Stimulated activated CD4-positive, alpha-beta T cell treated with anti-CD3 and anti-CD28 coated beads, TNF-alpha, amount 100 ng/mL, for 1 hour (primary cell): ENCODE measurements at places on chromosomes 3 and 15.

DNA sequence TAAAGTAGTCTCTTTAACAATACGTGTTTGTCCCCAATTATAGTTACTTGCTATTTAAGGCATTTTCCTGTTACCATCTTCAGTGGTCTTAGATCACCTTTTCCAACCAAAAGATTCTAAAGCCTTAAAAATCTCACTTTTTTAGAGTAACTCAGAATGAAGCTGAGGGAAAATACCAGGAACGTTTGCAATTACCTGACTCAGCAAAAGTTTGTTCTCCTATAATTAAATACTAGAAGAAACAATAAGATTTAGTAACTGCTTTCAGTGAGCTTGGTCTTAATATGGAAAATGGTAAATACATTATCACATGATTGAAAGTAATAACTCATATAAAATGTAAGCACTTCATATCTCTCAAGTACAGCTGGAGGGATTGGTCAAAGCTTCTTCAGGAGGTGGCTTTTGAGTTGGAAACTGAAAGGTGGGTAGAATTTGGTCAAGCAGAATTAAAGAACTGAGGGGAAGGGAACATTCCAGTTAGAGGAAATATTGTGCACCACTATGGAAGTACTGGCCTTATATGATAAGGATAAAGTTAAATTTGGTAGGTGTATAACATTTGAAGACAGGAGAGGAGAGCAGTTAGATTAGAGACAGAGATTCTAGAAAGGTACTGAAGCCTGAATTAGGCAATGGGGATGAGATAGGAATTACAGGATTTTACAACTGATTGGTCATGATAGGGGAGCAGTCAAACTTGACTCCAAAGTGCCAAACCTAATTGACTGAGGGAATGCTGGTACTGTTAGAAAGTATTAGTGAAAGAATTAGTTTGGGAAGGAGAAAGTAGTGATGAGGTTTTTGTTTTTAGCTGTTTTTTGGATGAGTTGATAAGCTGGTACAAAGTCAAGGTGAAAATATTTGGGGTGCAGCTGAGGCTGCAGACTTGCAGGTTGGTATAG, 21.9 kb downstream of the TSC22D2 start:
- no peak for DNase-seq

- DNase-seq = peak; percentile 22
These were observed 928 bp downstream of the CEP97 start for GRCh38 chr3:101725194-101725889.

- no peak for DNase-seq
These were observed 37.3 kb upstream of the POU1F1 start for GRCh38 chr3:87313641-87314040.

- no peak for DNase-seq
These were observed 107.8 kb upstream of the CNTN3 start for GRCh38 chr3:74722211-74722610.

DNA sequence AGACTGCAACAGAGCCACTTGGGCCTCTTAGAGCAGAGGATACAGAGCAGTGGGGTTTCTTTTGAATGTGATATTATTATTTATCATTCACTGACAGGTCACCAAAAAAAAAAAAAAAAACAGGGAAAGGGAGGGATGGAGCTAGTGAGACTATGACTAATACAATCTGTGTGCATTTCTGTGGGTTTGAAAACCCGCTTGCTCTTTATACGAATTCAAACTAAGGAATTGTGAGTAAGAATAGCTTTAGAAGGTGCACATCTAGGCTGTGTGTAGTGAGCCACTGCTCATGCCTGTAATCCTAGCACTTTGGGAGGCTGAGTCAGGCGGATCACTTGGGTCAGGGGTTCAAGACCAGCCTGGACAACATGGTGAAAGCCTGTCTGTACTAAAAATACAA, 186.6 kb upstream of the MANF start:
- no peak for DNase-seq

DNA sequence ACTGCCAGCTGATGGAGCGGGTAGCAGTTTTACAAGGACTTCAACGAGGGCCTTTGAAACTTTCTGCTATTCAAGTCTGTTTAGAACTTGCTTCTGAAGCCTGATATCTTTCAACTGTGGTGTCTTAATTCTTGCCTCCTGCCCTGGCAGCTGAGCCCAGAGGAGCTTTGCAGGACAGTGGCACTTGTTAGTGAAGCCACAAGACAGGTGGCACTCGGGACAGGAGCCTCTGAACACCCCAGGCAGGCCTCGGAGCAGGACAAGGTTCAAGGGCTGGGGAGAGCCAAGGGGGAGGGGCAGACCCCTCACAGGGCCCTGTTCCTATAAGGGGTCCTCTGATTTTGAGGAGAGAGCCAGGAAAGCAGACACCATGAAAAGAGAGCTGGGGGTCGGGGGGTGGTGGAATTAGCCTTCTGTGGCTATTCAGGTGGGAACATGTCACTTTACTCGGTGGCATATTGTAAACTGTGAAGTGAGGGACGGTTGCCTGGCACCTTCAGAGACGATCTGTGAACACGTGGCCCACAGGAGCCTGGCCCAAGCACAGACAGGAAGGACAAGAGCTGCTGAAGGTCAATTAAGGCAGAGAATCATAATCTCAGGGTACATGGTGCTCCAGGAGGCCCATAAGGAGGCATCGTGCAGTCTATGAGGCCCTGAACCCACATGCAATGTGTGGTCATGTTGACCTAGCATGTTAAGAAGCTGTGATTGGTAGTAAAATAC, 30.1 kb upstream of the KY start:
- DNase-seq = no peak

DNA sequence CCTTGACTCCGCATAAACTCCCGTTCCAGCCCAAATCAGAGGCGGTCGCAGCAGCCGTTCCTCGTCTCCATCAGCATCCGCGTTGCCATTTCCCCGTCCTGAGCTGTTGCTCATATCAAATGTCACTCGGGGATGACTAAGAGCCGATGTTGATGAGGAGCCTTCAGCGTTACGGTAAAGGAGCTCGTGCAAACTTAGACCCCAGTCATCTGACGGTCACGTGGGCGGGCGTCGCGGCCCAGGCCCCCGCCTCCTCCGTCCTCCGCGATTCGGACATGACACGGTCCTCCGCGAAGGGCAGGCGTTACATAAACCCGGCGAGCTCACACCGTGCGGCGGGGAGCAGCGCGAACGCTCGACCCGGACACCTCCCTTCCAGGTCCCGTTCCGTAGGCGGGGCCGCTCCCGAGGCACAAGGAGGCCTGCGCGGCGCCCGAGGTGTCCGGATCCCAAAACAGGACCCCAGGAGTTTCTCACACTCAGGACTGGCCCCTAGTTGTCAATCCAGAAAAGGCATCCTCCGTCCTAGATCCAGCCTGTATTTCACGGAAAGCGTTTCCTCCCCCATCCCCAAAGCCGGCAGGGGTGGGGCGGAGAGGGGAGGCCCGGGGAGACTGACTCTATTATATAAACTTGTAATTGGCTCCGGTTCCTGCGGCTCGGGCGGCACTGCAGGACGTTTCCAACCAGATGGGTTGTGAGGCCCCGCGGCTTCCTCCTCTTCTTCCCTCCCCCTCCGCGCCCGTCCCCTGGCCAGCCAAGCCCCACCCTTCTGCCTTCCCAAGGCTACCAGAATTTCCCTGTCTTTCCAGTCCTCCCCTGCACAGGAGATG, 100.0 kb upstream of the IGF1R start:
- no peak for DNase-seq

DNA sequence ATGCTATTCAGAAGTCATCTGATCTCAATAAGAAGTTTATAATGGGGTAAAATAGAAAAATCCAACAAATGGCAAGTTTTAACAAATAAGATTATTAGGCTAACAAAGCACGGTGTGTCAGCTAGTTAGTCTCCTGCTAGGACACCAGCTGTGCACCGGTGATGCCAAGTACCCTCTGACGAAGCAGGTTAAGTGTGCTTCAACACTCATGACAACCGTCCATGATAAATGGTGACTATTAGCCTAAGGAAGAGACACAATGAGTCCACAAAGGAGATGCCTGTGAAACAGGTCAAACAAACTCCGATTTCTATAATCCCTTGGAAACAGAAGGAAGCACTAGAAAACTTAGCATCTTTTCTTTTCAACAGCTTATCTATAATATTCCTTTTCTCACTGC, 36.5 kb downstream of the ATP13A3 start:
- no peak for DNase-seq

DNA sequence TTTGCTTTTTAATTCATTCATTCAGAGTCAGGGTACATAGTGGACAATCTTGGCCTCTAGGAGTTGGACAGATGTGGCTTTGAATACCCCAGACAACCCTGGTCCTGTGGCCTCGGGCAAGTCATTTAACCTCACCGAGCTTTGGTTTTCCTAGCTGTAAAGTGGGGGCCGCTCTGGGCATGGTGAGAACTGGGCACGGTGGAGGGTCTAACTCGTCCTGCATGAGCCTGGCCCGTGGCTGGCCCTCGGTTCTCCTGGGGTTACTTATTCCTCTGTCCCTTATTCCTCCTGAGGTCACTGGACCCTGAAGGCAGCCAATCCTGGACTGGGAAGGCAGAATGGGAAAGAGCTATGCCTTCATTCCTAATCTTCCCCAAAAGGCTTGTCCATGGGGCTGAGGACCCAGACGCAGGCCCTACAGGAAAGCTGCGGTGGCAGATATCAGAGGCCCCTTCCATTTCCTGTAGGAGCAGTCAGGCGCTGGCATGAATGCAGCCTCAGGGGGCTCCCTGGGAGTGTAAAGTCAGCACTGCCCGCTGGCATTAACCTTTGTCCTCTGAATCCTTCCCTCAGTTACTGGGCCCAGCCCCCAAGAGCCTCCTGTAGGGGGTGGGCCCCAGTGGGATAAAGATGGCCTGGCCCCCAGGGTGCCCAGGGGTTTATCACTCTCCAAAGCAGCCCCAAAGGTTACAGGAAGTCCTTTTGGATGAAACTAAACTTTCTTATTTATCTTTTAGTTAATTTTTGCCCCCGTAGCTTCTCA, 17.9 kb upstream of the SEC13 start:
- no peak for DNase-seq

DNA sequence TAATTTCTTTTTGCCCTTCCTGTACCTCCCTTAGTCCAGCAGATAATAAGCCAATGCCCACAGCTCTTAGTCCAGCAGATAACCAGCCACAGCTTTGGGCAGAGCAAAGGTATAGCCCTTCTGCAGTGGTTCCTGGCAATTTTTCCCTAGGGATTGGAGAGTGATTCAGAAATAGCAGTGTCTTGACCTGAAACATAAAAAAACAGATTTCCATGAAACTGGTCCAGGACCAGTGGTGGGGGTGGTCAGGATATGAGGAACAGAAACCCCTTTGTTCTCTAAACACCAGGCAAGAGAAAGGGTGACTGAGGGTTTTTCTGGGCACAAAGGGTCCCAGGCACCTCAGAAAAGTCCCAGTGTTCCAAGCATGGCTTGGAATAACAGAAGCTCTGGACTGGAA, 103.4 kb downstream of the ARRDC4 start:
- no peak for DNase-seq

DNA sequence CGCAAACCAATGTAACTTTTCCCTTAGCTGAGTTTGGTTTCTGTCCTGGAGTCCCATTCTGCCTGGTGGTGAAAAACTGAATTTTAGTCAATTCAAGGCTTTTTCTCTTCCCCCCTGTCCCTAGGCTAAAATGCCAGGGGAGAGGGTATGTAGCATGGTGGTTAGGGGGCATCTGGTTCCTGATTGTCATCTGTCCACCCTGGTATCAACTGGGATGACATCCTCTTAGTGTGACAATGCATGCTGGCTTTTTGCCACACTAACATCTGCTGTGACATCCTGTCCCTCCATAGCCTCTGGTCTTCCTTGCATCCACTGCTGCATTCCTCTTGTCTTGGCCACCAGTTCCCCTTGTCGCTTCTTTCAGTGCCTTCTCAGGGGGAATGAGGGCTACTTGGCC, 73.7 kb downstream of the ABHD5 start:
- no peak for DNase-seq

- no peak for DNase-seq
These were observed 28.1 kb downstream of the SPINK8 start for GRCh38 chr3:48305396-48305795.

GRCh38 chr3:20776692-20777091, 590.7 kb upstream of the SGO1 start:
- no peak for DNase-seq

DNA sequence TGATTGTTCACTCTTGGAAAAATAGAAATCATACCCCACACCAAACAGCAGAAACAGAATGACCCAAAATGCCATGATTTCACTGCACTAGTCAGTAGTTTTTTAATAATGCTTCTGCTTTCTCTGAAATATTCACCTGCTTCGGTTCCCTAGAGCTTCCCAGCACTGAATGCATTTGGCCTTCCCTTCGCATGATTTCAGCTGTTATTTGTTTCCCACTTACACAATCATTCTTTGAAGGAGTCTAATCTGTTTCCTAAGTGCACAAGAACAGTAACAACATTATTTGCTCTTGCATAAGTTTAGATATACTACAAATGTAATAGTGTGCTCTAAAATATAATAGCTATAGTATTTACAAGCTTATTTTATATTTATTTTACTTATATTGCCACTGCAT, 178.7 kb downstream of the STAC start:
- no peak for DNase-seq

DNA sequence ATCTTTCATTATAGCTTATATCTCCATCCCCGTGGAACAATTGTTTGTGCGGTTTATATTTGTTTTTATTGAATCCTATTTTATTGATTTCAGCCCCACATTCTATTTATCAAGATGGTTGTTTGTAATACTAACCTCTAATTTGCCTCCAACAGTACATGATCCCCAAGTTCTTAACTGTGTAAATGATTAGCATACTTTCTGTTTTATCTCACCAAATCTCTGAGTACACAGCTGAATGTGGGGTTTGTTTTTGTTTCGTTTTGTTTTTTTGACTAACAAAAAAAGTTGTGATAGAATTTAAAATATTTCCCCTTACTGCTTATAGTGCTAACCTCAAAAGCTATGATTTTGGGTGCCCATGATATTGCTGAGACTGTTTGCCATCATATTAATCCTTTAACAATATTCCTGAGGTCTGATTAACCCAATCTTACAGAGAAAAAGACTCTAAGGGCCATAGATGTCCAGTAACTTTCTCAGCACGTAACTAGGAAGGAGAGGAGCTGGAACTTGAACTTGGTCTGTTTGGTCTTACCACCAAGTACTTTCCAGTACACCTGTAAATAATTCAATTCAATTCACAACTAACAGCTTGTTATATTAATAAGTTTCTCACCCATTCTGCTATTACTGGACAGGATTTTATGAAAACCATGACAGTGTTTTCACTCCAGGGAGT, 789.8 kb downstream of the TUSC7 start:
- no peak for DNase-seq

GRCh38 chr15:82304778-82305090, 42.1 kb downstream of the SAXO2 start:
- DNase-seq = no peak

GRCh38 chr3:133246119-133246518, 153.7 kb upstream of the BFSP2 start:
- no peak for DNase-seq

DNA sequence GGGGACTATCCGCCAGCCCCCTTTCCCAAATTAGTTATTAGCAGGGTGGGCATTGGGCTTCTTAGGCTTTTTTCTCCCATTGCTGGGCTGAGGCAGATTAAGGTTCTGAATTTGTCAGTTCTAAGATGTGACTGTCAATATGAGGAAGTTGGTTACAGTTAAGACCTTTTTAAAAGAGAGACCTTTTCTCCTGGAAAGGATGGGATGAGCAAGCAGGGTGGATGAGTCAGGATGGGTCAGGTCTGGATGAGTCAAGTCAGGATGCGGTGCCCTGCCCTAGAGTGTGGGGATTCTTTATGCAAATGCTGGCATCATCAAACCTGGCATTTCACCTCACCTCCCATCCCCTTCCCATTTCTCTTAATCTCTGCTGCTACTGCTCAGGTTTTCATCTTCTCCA, 1.9 kb downstream of the AEN start:
- no peak for DNase-seq

GRCh38 chr3:161700998-161701397, 204.4 kb downstream of the OTOL1 start:
- DNase-seq = no peak
